ENCODE measurements at places on chromosomes 5 and 9.
A peak's percentile ranks its signal among the peaks of the same experiment; 100 is the strongest.

- peak; percentile 79 for DNase-seq
These were observed 29.5 kb downstream of the PFDN1 start for GRCh38 chr5:140273401-140273877.

DNA sequence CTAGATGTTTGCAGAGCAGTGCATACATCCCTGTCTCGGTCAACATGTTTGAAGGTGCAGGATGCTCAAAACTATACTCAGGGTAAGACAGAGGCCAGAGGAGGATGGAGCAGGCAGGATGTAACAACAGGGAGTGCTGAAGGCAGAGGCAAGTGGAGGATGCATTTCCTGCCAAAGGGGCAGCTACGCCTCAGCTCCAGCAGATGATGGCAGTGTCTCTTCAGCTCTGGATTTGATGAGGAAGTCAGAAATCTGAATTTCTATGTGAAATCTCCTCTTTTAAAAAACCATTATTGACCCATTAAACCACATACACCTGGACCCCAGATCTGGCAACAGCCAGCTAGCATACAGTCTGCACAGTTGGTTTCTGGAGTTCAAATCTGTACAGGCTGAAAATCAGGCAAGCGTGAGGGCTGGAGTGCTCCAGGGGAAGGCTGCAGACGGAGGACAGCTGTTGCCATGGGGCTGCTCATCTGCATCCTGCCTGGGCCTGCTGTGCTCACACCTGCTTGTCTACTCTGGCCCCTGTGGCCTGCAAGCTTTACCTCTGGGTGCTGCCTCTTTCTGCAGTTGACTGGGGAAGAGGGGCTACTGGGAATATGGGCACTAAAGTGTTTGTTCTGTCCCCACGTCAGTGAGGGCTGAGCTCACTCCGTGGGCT, 152.9 kb upstream of the SLC28A3 start:
- no peak for DNase-seq

DNA sequence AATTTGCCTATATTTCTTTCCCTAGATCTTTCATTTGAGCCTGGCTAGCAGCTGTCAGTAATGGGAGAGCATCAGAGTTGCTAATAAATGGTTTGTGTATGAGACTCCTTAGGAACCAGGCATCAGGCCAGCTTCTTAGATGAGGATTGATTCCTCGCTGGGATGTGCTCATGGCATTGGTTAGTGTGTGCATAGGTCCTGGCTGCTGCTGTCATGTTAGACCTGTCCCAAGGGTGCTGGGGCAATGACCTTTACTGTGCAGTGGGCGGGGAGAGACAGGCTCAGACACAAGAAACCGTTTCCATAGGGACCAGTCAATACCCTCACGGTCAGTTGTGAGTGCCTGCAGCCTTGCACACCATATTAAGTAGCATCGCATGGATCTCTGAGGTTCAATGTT, 112.3 kb upstream of the NR3C1 start:
- peak; percentile 74 for DNase-seq

- no peak for DNase-seq
These were observed 1049.4 kb upstream of the NUDT12 start for GRCh38 chr5:104612005-104612404.

GRCh38 chr5:9454012-9454481, 91.8 kb downstream of the SEMA5A start:
- no peak for DNase-seq

- DNase-seq = no peak
These were observed 56.1 kb downstream of the MEF2C start for GRCh38 chr5:88826646-88827585.

DNA sequence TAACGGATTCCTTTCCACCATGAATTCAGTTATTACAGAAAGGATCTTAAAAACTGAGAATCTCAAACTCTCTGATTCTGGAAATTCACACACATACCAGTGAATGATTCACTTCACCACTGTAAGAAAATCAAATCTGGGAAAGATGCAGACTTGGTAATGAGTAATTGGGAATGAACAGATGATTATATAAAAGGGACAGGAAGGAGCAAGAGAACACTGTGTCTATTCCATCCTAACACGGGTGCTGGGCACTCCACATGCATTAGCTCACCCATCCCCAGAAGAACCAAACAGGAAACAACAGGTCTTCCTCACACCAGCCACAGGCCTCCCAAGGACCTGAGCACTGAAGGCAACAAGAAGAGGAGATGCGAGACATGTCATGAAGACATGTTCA, 74.8 kb upstream of the ZNF622 start:
- peak; percentile 24 for DNase-seq

- peak; percentile 45 for DNase-seq
These were observed 1.4 kb downstream of the EFNA5 start for GRCh38 chr5:107669096-107670031.

GRCh38 chr5:15124461-15124860, 252.9 kb upstream of the ANKH start:
- no peak for DNase-seq

GRCh38 chr5:162769019-162769418, 668.4 kb upstream of the CCNG1 start:
- DNase-seq = no peak

DNA sequence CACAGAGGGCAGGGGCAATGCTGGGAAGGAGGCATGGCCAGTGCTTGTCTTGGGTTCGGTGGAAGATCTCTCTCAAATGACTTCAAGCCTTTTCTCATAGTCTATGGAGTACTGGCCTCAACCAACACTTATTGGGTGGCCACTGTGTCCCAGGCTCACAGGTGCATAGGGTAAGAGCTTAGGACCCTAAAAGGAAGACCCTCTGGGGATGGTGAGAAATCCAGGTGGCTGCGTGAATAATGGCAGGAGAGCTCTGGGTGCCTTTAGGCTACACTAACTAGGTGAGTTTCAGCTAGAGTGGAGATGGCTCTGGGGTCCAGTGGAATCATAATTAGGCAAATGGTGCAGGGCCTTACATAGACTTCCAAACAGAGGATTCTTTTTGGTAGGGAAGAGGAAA, 9.9 kb downstream of the STC2 start:
- no peak for DNase-seq

- DNase-seq = no peak
These were observed 2.2 kb upstream of the NSMF start for GRCh38 chr9:137461316-137461662.

GRCh38 chr5:127934791-127935256, 148.7 kb upstream of the SLC12A2 start:
- DNase-seq = peak; percentile 78

DNA sequence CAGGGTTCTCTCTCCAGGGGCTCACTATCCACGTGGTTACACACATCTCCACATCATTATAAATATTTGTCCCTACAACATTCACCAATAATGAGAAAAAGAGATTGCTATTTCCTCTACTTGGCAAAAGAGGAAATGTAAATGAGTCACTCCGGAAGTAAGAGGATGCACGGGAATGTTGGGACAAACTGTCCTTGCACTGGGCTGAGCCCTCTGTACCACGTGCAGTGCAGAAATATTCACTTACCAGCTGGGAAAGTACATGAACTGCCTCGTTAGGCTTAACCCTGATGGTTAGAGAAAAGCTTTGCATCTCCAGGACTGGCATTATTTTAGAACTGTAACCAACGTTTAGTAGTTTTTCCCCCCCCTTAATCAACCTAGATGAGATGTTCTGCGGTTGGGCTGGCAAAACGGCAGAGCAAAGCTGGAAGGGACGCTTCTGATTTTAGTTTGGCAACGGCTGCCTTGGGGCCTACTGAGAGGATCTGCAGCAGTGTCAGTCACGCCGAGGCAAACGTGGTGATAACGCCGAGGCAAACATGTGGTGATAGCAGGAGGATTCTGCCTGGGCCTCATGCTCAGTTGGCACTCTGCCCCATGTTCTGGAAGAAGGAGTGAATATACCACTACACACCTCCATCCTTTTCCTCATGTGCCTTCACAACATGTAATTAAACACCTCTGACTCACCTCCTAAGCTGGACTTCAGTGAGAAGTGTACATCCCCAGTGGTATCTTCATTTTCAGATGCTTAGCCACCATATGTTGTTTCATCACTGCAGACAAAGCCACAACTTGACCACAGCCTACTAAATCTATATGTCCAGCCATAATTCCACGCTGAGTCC, 661.4 kb upstream of the KLF4 start:
- peak; percentile 71 for DNase-seq

GRCh38 chr5:140169410-140169809, 5.6 kb upstream of the CYSTM1 start:
- no peak for DNase-seq

- peak; percentile 9 for DNase-seq
These were observed 1148.4 kb downstream of the EFNA5 start for GRCh38 chr5:106522296-106522695.

DNA sequence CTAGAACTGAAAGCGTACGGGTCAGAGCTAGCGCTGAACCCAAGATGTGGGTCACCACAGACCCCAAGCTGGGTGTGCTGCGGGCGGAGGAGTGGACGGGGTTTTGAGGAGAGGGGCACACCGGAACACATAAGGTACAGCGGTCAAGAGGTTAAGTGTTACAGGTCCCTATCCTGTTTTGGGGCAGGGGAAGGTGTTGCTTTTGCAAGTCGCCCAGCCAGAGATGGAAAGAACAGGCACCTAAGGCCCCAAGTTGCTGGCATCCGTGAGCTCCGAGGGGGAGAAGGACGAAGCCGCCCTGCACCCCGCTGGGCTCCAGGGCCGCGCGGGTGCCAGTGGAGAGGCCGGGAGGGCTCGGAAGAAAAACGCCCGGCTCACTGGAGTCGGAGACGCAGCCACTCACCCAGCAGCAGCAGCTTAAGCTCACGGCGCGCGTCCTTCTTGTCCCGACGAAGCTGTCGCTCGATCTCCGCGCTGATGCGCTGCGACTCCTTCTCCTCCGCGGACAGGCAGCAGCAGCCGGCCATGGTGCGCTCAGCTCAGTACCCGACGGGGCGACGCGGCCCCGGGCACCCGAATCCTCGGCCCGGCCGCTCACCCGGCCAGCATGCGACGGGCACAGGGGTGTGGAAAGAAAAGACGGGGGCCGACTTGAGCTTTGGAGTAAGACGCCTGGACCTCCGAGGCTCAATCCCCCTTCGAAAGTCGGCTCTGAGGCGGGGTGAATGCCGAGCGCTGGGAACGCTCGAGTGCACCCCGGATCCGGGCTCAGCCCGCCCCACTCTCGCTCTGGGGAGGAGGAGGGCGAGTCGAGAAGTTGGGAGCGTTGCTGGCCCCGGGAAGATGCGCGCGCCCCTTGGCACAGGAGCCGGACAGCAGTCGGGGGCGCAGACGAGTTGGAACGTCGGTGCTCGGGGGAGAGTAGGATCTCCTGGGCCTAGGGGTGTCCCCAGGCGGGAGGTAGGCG, 572 bp downstream of the GNA14 start:
- DNase-seq = peak; percentile 9

GRCh38 chr5:67032921-67033664, 163.5 kb downstream of the CD180 start:
- peak; percentile 75 for DNase-seq

DNA sequence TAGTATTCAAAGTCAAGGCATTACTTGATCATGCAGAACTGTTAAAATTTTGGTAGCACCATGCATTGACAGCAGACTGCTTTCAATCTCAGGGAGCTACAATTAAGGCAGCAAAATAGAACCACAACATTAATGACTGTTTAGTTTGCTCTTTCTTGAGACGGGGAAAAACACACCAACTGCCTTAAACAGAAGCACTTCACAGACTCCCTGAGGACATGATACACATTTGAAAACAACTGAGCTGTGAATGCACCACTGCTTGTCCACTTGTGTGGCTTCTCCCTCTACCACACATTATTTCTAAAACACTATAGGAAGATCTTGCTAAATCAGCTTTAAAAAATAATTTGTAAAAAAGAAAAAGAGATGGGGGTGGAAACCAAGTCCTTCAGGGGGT, 79.6 kb upstream of the MAST4 start:
- DNase-seq = no peak

GRCh38 chr5:131677115-131677514, 42.1 kb upstream of the RAPGEF6 start:
- DNase-seq = no peak

DNA sequence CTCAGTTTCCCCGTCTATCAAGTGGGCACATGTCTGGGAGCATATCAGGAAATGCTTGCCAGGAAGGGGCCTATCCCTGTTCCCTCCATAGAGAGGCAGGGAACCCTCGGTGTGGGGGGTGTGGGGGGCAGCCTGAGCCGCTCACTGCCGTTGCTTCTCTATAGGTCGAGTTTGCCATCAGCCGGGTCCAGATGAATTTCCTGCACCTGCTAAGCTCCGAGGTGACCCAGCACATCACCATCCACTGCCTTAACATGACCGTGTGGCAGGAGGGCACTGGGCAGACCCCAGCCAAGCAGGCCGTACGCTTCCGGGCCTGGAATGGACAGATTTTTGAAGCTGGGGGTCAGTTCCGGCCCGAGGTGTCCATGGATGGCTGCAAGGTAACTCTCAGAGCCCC, 13.8 kb upstream of the ORM1 start:
- no peak for DNase-seq

- no peak for DNase-seq
These were observed 381.8 kb downstream of the ADGRV1 start for GRCh38 chr5:90940227-90940995.

DNA sequence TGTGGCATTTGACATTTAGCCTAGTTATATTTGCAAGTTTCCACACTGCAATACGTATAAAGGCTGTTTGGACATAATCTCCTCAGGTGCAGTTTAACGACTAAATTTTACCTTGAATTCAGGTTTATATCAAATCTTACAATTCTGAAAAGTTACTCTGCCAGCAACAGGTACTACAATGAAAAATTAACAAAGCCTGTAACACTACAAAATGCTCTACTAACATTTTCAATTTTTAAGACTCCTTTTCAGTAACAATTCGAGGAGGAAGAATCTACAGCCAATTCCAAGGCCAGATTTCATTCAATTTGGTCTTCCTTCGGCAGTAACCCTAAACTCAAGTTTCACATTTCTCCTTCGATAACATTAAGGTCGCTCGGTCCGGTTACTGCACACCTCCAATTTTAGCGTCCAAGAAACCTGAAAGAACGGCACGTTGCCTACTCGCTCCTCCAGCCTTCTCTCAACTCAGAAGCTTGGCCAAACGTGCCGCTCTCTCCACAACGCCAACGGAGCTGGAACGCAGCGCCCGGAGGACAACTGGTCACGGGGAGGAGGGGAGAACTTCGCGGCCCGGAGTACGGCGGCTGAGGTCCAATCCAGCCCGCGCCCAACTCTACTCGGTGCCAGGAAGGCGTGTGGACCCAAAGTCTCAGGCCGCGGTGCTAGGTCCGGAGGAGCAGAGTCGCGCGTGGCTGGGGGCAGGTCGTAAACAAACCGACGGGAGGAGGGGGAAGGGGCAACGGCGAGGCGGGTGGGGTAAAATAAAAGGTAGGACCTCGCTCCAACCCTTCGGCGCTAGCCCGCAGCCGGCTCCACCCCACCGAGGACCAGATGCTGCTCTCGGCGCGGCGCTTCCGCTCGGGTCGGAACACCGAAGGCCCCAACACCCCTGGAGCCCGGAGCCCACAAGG, 681 bp downstream of the FNIP1 start:
- peak; percentile 53 for DNase-seq

GRCh38 chr5:24188216-24188925, 456.4 kb downstream of the CDH10 start:
- DNase-seq = no peak

- DNase-seq = no peak
These were observed 25.1 kb downstream of the ACSL6 start for GRCh38 chr5:131986161-131986912.

DNA sequence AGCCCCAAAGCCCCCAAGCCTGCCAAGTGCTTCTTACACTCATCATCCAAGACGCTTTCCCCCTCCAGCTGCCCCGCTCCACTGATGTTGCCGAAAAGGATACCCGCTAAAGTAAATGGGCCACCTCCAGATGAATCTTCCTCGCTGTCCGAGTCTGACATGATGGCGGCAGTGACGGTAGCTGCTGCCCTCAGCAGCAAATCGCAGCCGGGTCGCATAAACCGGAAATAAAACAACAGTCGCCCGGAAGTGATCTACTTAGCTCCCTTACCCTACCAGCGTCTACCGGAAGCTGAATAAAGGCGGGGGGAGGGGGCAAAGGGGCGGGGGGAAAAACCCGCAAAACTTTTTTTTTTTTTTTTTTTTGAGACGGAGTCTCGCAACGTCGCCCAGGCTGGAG, at the start of gene TAF1L:
Gene TAF1L (minus strand): TSS at position 308 of the 400 bp plus-strand sequence. CDS start 90 bp downstream, at position 218.
- no peak for DNase-seq
